LoVo (cell line): ENCODE measurements at places on chromosomes 7 and 10.

DNA sequence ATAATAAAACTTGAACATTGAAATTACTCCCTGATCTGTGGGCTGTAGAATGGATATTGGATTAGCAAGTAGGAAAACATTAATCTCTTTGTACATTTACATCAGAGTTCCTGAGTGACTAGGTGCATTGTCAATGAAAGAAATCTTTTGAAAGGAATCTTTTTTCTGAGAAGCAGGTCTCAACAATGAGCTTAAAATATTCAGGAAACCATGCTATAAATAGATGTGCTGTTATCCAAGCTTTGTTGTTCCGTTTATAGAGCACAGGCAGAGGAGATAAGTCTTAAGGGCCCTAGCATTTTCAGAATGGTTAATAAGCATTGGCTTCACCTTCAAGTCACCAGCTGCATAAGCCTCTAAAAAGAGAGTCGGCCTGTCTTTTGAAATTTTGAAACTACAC is 41.3 kb upstream of the SLC16A12 start:
- no peak for DNase-seq

- DNase-seq = no peak
Observed at GRCh38 chr7:142797391-142798377, 26.9 kb downstream of the PRSS2 start.

- DNase-seq = peak; percentile 73
Observed at GRCh38 chr7:87628780-87629569, 777 bp downstream of the RUNDC3B start.

GRCh38 chr10:75401569-75402485 is at the start of gene ZNF503:
Gene ZNF503 (minus strand): TSS chr10:75401764. CDS start chr10:75401419, 345 bp downstream.
- DNase-seq = peak; percentile 91

DNA sequence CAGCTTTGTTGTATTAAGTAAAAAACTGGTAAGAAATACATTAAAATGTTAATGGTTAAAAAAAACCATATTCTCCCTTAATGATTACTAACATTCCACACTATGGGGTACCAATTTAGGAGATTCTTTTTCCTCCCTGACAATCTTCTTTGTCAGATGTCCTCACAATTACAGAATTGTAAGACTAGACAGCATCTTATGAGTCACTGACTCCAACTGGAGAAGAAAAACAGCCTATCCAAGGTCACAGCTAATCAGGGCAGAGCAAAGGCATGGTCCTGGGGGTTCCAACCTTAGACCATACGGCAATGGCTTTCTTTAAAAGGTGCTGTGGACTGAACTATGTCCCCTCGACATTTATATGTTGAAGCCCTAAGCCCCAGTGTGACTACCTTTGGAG is 127.6 kb downstream of the DLG5 start:
- DNase-seq = no peak

DNA sequence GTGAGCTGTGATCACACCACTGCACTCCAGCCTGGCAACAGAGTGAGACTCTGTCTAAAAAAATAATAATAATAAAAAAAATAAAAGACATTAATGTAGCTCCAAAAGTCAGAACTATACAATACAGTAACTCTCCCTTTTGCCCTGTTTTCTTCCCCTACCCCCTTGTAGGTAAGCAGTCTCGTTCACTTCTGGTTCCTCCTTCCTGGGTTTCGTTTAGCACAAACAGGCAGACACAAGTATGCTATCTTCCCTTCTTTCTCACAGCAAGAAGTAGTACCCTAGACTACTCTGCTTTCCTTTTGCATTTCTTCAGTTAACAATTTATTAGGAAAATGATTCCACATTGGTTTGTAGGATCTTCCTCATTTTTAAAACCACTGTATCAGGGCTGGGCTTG is 33.1 kb downstream of the PDSS1 start:
- DNase-seq = no peak

DNA sequence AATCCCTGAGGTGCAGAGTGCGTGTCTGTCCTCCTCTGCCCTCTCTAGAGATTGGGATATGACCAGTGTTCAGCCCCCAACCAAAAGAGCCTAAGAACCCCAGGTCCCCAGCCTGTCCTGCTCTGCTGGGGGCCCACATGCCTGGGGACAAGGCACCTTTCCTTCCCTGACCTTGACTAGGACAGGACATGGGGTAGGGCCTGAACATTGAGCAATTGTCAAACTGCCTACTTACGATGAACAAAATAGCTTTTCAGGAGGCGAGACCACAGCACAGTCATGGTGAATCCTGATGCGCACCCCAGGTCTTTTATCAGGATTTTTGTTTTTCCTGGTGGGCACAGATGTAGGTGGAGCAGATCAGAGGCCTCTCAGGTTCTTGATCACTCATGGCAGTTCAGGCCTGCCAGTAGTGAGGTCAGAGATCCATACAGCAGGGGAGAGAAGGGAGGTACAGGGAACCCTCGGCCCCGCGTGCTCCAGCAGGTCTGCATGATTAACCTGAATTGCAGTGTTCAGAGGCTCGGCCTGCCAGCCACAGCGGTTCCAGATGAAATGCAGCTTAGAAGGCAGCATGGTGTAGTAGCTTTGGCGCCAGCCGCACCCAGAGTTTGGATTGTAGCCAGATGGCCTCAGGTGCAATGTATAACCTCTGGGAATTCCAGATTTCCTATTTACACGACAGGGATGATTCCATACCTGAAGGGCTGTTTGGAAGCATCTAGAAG is 191.3 kb downstream of the CUX1 start:
- DNase-seq = peak; percentile 42
